Stimulated activated CD8-positive, alpha-beta memory T cell treated with anti-CD3 and anti-CD28 coated beads, Interleukin-15, amount 100 ng/mL, for 1 hour (primary cell): ENCODE measurements at places on chromosomes 12 and 14.

- no peak for DNase-seq
Measured at GRCh38 chr12:76713130-76713529, 50.8 kb upstream of the ZDHHC17 start.

GRCh38 chr12:6332459-6332858 lies 9.4 kb downstream of the TNFRSF1A start:
- no peak for DNase-seq

DNA sequence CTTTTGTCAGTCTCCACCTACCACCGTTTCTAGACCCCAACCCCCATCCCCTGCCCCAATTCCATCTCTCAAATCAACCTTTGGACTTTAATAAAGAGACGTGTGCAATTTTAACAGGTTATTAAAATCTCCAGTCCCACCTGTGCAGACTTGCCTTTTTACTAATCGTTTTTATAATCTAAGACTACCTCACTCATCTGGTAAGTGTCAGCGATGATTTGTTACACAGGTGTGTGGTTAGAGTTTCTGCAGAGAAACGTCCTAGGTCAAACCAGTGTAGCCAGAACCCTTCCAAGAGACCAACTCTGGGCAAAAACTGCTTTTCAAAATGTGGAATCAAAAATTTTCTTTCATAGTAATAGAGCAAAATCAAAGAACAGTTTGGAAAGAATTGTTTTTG lies 60.4 kb upstream of the PELI2 start:
- DNase-seq: no peak

- no peak for DNase-seq
Measured at GRCh38 chr14:70073924-70074566, 114.7 kb downstream of the SLC8A3 start.

DNA sequence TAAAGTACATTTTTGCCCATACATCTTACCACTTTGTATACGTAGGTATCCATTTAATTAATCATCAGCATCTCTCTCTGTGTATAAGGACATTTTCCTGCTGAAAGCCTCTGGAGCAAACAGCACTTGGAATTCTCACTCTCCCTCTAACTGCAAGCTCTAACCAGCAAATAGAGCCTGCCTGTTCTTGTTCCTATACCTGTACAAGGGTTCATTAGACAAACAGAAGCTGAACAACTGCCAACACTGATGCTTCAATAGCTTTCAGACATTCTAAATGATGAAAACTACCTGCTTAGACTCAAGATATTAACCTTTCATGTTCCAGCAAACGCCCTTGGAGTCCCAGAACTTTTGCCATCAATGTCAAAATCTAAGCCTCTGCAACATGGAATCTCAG lies 98.0 kb downstream of the KCNH5 start:
- DNase-seq: no peak

GRCh38 chr12:21434699-21435098 lies 2.8 kb upstream of the PYROXD1 start:
- no peak for DNase-seq

DNA sequence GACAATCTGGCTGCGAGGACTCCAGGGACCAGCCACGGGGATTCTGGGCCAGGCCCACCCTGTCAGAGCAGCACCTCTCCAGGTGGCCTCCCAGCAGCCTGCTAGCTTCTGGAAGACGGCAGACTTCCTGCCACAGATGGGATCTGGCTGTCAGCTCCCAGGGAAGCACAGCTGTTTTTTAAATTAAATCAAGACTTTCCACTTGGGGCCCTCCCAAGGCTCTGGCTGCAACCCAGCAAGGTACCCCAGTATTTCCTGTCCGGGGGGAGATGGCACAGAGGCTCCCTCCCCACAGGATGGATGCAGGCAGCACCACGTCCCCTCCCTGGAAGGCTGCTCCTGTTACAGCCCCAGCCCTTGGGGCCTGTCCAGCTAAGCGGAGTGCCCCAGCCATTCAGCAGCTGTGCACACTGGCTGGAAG lies 56.9 kb downstream of the ACTN1 start:
- no peak for DNase-seq

GRCh38 chr12:94674051-94674451 lies 23.7 kb upstream of the TMCC3 start:
- no peak for DNase-seq

- no peak for DNase-seq
Measured at GRCh38 chr14:36503771-36504741, 16.0 kb downstream of the NKX2-1 start.

DNA sequence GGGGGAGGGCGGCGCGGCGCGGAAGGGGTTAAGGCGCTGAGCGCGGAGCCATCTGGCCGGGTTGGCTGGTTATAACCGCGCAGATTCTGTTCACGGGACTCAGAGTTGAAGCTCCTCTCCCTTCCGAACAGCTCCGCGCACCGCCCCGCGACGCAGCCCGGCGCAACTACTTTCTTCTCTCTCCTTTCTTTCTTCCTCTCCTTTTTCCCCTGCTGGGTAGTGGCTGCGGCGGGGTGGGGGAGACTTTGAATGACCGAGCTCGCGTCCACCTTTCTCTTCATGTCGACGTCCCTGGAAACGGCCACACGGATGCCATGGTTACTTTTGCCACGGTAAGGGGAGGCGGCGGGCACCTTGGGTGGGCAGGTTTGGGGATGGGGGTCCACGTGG lies at the start of gene NTF3:
NTF3 (plus strand) TSS at position 98 of the 390 bp plus-strand sequence; CDS start at position 315, 217 bp downstream.
- DNase-seq: no peak

GRCh38 chr12:55997535-55997859 lies 421 bp downstream of the SUOX start:
- DNase-seq: no peak

- DNase-seq: no peak
Measured at GRCh38 chr12:110677982-110678381, 10.9 kb downstream of the HVCN1 start.

GRCh38 chr14:26173581-26174110 lies 424.2 kb downstream of the NOVA1 start:
- no peak for DNase-seq

GRCh38 chr14:76672123-76672522 lies 89.1 kb upstream of the VASH1 start:
- DNase-seq: no peak

- DNase-seq: no peak
Measured at GRCh38 chr14:89387922-89388685, 28.9 kb downstream of the FOXN3 start.

GRCh38 chr14:98070536-98070935 lies 1201.5 kb downstream of the BCL11B start:
- no peak for DNase-seq
